ENCODE measurements at places on chromosomes 16 and 17. TPM values are rescaled to one million over a fixed set of nuclear protein-coding genes. Genes with fewer than 3 reads are reported as not detected.

The RNF43 gene
- polyA plus RNA-seq, result 4.6 TPM

The TLCD2 gene
- polyA plus RNA-seq, result 12.2 TPM

The TEKT1 gene
- polyA plus RNA-seq, result not detected

The GNAO1 gene
- 1.8 TPM for polyA plus RNA-seq

The PDE6G gene
- polyA plus RNA-seq, result 1.4 TPM

The TMEM92 gene
- 0.72 TPM for polyA plus RNA-seq

The USP43 gene
- 0.53 TPM for polyA plus RNA-seq

The MMP28 gene
- 4.7 TPM for polyA plus RNA-seq

The EFCAB13 gene
- polyA plus RNA-seq, result 8.9 TPM

The CCL1 gene
- not detected for polyA plus RNA-seq

Measured in muscle of arm (tissue), 14 donors.